ENCODE measurements at places on chromosomes 2 and 18.
A peak's percentile ranks its signal among the peaks of the same experiment; 100 is the strongest.

DNA sequence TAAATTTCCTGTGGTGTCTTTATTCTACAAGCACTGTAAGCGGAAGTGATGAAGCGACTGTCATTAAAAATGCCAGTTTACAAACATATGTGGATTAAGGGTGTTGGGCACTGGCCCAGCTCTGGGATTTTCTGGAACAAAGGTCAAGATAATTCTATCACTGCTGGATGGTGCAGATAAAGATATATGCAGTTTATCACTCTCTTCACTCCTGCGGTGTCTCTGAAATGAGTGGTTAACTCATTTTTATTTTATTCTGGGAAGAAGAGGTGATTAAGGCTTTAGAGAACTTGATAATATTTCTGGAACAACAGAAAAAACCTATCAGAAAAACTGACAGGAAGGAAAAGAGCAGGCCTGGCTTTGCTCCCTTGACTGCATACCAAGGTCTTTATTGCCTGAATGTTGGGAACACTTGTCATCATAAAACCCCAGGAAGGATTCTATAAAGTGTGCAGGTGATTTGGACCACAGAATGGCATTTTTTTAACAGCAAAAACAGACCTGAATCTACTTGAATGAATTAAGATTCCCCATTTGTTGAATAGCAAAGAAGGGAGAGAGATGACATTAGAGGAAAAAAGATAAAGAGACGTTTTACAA, 32.4 kb downstream of the ABCB11 start:
- DNase-seq, result peak; percentile 13

- peak; percentile 6 for DNase-seq
Observed at GRCh38 chr2:183224948-183225347, 100.7 kb downstream of the NUP35 start.

GRCh38 chr18:25279961-25280360, 72.0 kb downstream of the ZNF521 start:
- no peak for DNase-seq

GRCh38 chr2:20362701-20363435, 12.2 kb upstream of the PUM2 start:
- DNase-seq, result no peak

DNA sequence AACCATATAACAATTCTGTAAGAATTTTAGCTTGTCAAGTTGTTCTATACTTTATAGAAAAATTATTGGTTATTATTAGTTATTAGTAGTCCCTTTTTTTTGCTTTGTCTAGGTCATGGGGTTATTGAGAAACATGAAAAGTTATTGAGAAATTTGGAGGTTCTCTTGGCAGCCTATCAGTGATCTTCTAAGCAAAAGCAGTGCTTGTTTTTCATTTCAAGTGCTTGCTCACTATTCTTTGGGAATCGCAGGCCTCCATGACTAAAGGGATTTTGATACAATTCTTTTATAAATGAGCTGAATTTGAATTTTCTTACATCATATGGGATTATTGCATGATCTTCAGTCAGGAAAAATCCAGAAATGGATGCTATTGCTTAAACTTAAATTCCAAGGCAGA, 25.8 kb downstream of the PLEKHA3 start:
- DNase-seq, result no peak

DNA sequence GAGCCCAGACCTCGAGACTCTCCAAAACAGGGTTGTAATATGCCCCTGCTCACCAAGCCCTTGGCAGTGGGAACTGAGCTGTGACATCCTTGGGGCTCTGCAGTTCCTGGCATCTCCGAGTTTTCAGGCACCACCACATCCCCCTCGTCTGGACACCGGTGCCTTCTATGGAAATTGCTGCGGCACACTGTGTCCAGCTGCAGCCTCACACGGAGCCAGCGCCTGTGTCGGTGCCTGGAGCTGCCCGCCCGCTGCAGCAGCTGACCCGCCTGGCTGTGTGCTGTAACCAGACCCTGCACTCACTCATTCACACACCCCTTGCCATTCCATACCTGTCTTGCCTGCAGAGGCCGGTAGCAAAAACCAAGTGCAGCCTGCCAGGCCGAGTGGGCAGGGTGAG, 11.8 kb downstream of the IWS1 start:
- no peak for DNase-seq

GRCh38 chr2:28469947-28470535, 25.8 kb upstream of the PLB1 start:
- no peak for DNase-seq

DNA sequence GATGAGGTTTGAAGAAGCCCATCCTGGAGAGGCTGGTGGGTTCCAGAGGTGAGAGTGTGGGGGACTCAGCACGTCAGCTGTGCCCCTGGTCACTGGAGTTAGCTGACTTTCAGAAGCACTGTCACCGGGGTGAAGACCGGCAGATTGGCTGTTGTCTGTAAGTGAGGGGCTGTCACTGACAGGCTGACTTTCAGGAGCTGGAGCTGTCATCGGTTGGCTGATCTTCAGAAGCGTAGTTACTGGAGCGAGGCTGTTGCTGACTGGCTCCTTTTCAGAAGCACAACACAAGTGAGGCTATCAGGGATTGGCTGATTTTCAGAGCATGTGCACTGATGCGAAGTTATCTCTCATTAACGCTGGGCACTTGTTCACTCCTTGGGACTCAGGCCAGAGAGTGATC, 738.4 kb upstream of the ID2 start:
- DNase-seq, result no peak

GRCh38 chr18:25467226-25467987, 115.4 kb upstream of the ZNF521 start:
- no peak for DNase-seq

- DNase-seq, result peak; percentile 25
Observed at GRCh38 chr2:238839428-238839827, 8.5 kb upstream of the TWIST2 start.

- DNase-seq, result no peak
Observed at GRCh38 chr2:79715338-79715737, 202.5 kb downstream of the CTNNA2 start.

GRCh38 chr18:21439431-21439846, 161.1 kb downstream of the ESCO1 start:
- DNase-seq, result no peak

DNA sequence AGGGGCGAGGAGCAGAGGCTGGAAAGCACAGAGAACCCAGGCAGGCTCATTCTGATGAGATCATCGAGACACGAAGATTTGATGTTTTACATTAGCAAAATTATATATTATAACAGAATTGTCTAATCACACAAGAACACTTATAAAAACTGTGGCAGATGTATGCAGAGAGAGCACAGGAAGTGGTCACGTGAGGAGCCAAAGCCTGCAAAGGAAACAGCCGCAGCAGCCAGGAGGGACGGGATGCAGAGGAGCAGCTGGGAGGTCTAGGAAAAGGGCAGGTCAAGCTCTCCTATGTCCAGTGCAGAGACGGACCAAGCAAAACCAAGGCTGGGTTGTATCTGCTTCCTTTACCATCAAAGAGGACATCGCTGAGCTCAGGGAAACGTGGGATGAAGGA, 355.1 kb upstream of the MYT1L start:
- no peak for DNase-seq

GRCh38 chr2:173087214-173087581, 11.6 kb downstream of the MAP3K20 start:
- DNase-seq, result no peak

- no peak for DNase-seq
Observed at GRCh38 chr18:10450986-10451385, 3.4 kb upstream of the APCDD1 start.

GRCh38 chr18:69787825-69788547, 159.7 kb downstream of the CD226 start:
- peak; percentile 54 for DNase-seq

GRCh38 chr2:68088940-68089339, 26.1 kb upstream of the C1D start:
- no peak for DNase-seq

DNA sequence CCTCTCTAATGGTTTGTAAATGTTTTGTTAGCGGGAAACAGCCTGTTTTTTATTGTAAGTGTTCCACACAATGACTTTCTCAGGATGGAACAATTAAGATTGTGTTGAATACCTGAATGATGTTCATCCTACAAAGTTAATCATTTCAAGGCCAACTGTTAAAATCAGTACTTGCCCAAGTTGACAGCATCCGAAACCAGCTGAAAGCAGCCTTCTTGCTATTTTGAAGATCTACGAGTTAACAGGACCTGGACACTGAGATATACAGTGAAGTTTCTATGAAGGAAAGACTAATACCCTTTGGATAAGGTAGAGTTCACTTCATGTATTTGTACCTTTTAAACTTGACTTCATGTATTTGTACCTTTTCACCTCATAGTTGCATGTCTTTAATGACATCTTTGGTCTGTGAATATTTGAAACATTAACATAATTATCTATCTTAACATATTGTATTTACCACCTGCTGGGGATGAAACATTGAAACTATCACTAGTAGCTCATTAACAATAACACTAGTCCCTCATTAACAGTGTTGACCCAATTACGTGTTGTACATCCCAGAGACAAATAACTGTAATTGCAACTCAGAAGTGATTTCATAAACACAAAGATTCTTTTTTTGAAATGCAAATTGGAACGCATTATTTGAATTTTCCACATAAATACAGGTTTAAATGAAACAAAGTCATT, 556.0 kb upstream of the MEX3C start:
- DNase-seq, result no peak

- no peak for DNase-seq
Observed at GRCh38 chr2:113032737-113033136, 19.9 kb downstream of the IL36B start.

DNA sequence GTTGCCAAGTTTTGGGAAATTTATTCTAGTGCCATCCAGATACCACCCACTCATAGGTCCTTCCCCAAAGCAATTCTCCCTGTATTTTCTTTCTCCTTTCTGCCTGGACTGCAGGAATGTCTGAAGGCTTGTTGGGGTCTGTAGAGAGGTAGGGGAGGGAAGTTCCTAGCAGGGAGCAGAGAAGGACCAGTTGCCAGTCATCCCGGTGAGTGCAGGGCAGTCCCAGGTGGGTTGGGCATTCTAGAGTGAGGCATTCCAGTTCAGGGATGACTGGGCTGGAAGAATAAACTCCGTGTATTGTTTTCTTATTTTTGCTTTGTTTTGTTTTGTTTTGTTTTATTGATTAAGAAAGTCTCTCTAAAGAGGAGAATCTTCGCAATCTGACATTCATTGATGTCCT, 58.1 kb downstream of the SPATS2L start:
- DNase-seq, result no peak

- DNase-seq, result peak; percentile 14
Observed at GRCh38 chr2:203656522-203657287, 49.7 kb upstream of the CD28 start.

DNA sequence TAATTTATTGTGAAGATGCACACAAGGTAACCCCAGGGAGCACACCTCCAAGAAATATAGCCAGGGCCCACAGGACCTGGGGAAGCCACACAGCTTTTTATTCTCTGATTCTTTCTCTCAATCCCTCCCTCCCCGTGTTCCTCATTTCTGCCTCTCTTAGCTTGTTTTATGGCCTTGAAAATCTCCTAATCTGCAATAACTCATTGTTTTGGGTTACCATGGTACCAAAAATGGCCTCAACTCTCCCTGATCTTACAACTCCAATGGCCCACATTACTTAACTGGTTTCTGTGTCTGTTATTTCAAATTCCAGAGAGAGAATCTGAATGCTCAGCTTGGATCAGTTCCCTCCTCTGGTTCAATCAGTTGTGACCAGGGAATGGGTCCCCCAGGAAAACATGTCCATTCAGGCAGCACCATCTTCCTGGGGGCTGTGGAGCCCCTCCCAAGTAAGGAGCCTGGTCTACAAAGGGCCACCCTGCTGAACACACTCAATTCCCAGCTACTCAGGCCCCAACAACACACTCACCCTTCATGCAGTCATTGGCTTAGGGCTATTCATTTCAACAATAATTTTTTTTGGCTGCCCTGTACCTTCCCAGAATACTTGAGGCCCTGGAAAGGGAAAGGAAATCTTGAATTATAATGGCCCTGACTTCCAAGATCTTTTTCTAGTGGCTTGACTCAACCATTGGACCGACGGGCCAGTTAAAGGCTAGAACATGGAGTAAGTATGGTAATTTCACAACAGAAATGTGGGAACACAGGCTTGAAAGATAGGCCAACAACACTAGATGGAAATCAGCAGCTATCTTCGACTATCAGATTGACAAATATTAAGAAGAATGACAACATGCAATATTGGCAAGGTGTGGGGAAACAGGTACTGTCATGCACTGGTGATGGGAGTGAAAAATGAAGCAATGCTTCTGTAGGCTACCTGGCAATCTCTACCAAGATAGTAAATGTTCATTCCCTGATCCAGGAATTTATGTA, 41.6 kb upstream of the ST3GAL5 start:
- DNase-seq, result no peak

- no peak for DNase-seq
Observed at GRCh38 chr18:10418836-10419235, 35.6 kb upstream of the APCDD1 start.

DNA sequence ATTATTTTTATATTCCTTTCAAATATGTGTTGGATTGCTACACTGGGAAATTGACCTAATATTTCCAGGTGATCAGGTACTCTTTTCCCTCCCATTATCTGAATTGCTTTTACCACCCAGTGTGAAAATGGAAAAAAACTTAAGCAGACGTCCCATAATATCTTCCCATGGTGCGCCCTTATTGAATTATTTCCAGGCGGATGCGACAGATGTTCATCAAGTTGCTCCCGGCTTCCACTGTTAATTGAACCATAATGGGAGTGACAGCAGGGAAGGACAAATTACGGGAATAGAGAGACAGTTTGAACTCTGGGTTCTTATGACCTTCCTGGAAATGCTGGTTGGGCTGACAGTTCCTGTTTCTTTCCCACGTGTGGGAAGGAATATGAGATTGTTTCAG, 93.3 kb downstream of the THSD7B start:
- no peak for DNase-seq

GRCh38 chr2:220460257-220460985, 833.0 kb downstream of the SLC4A3 start:
- DNase-seq, result no peak

DNA sequence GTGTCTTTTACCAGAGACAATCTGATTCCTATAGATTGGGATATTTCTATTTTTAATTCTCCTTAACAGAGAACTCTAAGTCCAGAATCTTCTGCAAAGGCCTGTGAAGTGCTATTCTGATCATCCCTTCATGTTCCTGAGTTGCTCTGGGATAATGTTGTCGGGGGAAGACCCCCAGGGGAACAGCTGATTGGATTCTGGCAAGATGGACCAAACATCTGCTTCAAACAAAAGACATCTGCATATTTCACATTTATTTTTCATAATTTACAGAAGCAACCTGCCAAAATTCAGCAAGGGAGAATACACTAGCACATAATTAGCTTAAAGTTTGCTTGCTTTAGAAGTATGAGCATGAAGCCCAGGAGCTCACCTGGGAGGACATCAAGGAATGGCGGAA, 116.0 kb upstream of the ETAA1 start:
- DNase-seq, result no peak

- peak; percentile 56 for DNase-seq
Observed at GRCh38 chr2:45169339-45170190, 160.3 kb upstream of the SIX2 start.

GRCh38 chr2:131031875-131032274, 61.4 kb downstream of the FAM168B start:
- DNase-seq, result no peak

- DNase-seq, result no peak
Observed at GRCh38 chr2:18750672-18751554, 161.5 kb upstream of the NT5C1B start.

GRCh38 chr2:43329637-43330036, 103.2 kb upstream of the ZFP36L2 start:
- no peak for DNase-seq
